Colonic mucosa (tissue), 4 donors: ENCODE measurements at places on chromosomes 7 and 10.

- DNase-seq, result no peak
- no peaks in the 10 kb centered on the region for H3K36me3 ChIP-seq
- no peak overlapping the region for H3K27ac ChIP-seq
- no peaks in the 10 kb centered on the region for H3K4me1 ChIP-seq
- no peaks in the 10 kb centered on the region for H3K27me3 ChIP-seq
Observed at GRCh38 chr10:45302573-45302972, 12.8 kb downstream of the OR13A1 start.

DNA sequence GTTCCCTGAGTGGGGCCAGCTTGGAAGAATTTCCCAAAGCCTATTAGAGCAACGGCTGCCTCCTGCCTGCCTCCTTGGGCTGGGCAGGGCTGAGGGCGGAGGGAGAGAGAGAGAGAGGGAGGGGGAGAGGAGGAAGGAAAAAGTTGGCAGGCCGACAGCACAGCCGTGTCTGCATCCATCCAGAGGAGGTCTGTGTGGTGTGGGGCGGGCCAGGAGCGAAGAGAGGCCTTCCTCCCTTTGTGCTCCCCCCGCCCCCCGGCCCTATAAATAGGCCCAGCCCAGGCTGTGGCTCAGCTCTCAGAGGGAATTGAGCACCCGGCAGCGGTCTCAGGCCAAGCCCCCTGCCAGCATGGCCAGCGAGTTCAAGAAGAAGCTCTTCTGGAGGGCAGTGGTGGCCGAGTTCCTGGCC lies at the start of gene AQP1:
Gene AQP1, plus strand, starts transcription at position 293 of the 409 bp plus-strand sequence. Its CDS starts 57 bp downstream, at position 350.
- peak within 1 kb of the TSS; percentile 14 for H3K4me3 ChIP-seq
- H3K27ac ChIP-seq, result peak within 1 kb of the TSS; percentile 33
- H3K27me3 ChIP-seq, result no peaks in the 10 kb centered on the region

- no peak overlapping the region for H3K27ac ChIP-seq
- H3K4me1 ChIP-seq, result no peaks in the 10 kb centered on the region
- no peaks in the 10 kb centered on the region for H3K36me3 ChIP-seq
- no peaks in the 10 kb centered on the region for H3K27me3 ChIP-seq
- no peak for DNase-seq
Observed at GRCh38 chr10:124129471-124129870, 36.1 kb upstream of the CHST15 start.

GRCh38 chr7:98956469-98956868 lies 78.1 kb downstream of the TRRAP start:
- peaks cover 18% of the 10 kb centered on the region for H3K36me3 ChIP-seq
- DNase-seq, result no peak
- H3K4me1 ChIP-seq, result no peaks in the 10 kb centered on the region

DNA sequence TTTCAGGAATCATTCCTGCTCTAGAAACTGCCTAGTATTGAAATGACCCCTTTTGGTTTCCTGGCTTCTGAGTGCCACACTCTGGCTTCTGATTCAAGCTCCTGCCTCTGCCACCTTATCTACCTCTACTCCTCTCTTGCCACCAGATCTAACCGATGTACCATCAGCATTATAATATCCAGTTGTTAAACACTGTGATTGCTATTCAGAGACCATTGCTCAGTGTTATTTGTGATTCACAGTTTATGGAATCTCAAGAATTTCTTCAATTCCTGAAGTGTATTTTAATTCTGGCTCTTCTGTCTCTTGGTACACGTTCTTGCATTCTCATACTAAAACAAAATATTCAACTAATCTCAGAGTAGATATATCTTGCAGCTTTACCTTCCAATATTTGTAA lies 88.7 kb downstream of the DYNC1I1 start:
- H3K36me3 ChIP-seq, result no peaks in the 10 kb centered on the region
- no peaks in the 10 kb centered on the region for H3K27me3 ChIP-seq
- no peak overlapping the region for H3K4me3 ChIP-seq
- H3K4me1 ChIP-seq, result no peaks in the 10 kb centered on the region

DNA sequence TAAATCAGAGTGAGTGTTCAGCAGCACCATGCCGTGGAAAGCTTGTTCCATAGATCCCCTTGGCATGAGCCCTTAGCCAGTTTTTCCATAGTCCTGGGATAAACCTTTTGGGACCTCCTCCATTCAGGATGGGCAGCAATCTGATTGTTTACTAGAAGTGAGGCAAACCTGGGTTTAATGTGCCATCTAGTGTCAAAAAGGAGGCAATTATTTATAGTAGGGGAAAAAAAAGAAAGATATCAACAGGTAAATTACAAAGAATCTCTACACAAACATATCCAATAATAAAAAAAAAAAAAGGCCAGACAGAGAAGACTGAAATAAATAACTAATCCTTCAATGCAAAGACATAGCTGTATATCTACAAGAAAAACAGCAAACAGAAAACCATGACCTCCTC lies 229.0 kb upstream of the STK17A start:
- no peak overlapping the region for H3K27ac ChIP-seq
- no peaks in the 10 kb centered on the region for H3K4me1 ChIP-seq
- no peak overlapping the region for H3K4me3 ChIP-seq
- H3K27me3 ChIP-seq, result no peaks in the 10 kb centered on the region

GRCh38 chr10:35613597-35614226 lies 8.6 kb downstream of the GJD4 start:
- H3K27ac ChIP-seq, result no peak overlapping the region
- H3K4me3 ChIP-seq, result no peak overlapping the region
- no peaks in the 10 kb centered on the region for H3K36me3 ChIP-seq
- H3K27me3 ChIP-seq, result peaks cover under 1% of the 10 kb centered on the region
- no peak for DNase-seq
- no peaks in the 10 kb centered on the region for H3K4me1 ChIP-seq

- DNase-seq, result no peak
- H3K4me1 ChIP-seq, result no peaks in the 10 kb centered on the region
- no peaks in the 10 kb centered on the region for H3K36me3 ChIP-seq
- H3K27ac ChIP-seq, result no peak overlapping the region
Observed at GRCh38 chr7:143355450-143356385, 6.8 kb downstream of the FAM131B start.

DNA sequence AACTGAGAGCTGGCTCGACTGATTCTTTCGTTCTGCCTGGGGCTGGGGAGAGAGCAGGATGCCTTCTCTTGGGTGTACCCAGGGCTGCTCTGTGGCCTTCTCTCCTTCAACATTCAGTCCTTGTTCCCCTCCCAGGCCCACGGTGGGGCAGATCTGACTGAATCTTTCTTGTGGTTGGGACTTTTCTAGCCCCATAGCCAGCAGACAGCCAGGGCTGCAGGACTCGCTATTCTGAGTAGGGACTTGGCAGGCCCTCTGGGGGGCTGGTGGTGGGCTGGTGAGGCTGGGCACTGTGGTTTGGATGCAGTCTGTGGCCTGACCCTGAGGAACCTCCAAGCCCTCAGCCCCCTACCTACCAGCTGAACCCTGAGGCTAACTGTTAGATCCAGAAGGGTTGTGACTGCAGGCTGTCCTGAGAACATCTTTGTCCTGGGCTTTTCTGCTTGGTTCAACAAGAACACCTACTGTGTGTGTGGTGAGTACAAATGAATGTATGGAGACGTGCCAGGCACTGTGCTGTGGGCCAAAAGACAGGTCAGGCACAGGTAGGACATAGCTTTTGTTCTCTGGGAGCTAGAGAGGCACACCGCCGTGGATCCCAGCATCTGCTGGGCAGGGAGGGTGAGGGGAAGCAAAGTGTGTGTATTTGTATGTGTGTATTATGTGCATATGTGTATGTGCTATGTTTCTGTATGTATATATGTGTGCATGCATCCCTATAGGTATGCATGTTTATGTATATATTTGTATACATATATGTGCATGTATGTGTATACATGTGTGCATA lies 2.1 kb upstream of the PALD1 start:
- peaks cover 11% of the 10 kb centered on the region for H3K4me1 ChIP-seq
- no peak overlapping the region for H3K4me3 ChIP-seq
- H3K36me3 ChIP-seq, result no peaks in the 10 kb centered on the region
- no peak for DNase-seq
- H3K27ac ChIP-seq, result no peak overlapping the region

DNA sequence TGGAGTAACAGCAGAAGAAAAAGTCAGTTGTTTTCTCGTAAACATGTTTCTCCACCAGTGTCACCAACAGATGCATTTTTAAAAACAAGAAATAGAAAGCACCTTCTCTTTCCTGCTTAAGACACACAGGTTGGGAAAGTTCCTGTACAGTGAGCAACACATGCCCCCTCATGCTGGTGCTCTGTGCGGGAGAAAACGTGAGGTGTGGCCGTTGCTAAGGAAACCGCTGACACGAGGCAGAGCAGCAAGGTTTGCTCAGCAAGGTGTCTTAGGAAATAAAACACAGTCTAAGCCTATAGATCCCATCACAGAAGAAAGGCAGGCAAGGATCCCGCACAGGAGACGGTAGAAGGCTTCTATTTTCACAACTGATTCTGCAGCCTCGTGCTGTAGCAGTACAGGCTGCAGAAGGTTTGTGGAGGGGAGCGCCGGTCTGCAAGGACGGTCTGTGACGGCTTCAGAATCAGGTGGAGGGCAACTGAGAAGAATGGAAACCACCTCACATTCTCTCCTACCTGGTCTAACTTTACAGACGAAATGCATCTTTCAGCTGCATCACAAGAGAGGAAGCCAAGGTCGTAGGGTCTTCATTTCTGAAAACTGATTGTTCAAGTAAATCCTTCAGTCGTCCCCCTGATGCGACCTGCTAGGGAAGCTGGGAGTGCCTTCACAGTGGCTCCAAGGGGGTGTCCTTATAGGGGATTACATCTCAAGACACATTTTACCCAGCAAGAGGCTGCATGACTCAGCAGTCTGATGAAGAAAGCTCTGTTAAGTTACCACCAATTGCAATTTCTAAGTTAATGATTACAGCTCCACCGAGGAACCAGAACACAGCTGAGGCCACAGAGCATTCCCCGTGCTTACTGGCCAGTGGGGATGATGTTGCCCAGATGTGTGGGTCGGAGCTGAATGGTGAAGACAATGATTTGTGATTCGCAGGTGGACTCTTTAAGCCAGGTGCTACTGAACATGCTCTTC lies 150.7 kb upstream of the KLF14 start:
- peak; percentile 51 for DNase-seq
- H3K36me3 ChIP-seq, result peaks cover 4% of the 10 kb centered on the region
- H3K4me3 ChIP-seq, result no peak overlapping the region
- H3K4me1 ChIP-seq, result peaks cover 15% of the 10 kb centered on the region
- no peaks in the 10 kb centered on the region for H3K27me3 ChIP-seq

DNA sequence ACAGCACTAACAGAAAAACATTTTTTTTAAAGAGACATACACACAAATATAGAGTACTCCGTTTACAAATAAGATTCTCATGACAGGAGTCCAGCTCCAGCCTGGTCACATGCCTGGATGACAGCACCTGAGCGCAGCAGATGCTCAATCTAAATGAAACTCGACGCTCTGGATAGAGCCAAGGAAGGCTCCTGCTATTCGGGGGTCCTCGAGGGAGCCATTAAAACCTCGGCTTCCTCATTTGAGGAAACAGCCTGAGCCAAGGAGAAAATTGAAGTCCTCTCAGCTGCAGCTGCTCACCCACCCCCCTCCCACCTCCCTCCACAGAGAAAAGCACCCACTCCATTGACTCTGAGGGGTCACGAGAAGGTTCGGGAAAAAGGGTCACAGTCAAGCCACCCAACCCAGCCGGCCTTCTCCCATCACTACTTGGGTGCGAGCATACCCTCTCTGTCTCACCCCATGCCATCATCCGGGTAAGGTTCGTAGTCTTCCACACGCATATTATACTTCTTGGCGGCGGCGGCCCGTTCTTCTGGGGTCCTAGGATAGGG lies 673 bp downstream of the NDUFB8 start:
- H3K36me3 ChIP-seq, result peaks cover 5% of the 10 kb centered on the region
- no peaks in the 10 kb centered on the region for H3K4me1 ChIP-seq
- peak overlapping the region; percentile 96 for H3K4me3 ChIP-seq
- no peaks in the 10 kb centered on the region for H3K27me3 ChIP-seq
- peak overlapping the region; percentile 56 for H3K27ac ChIP-seq

GRCh38 chr7:129824291-129825208 lies 128.2 kb downstream of the UBE2H start:
- no peak overlapping the region for H3K27ac ChIP-seq
- H3K4me1 ChIP-seq, result peaks cover 4% of the 10 kb centered on the region
- H3K4me3 ChIP-seq, result peak overlapping the region; percentile 65
- DNase-seq, result peak; percentile 62
- H3K27me3 ChIP-seq, result no peaks in the 10 kb centered on the region

- no peak for DNase-seq
- H3K27me3 ChIP-seq, result no peaks in the 10 kb centered on the region
- H3K4me3 ChIP-seq, result no peak overlapping the region
- H3K27ac ChIP-seq, result no peak overlapping the region
Observed at GRCh38 chr7:34128762-34129161, 223.4 kb downstream of the BMPER start.

GRCh38 chr7:82247814-82248433 lies 195.7 kb downstream of the CACNA2D1 start:
- no peak overlapping the region for H3K27ac ChIP-seq
- no peaks in the 10 kb centered on the region for H3K27me3 ChIP-seq
- DNase-seq, result no peak
- no peak overlapping the region for H3K4me3 ChIP-seq
- H3K4me1 ChIP-seq, result no peaks in the 10 kb centered on the region

GRCh38 chr10:109953766-109954165 lies 30.5 kb upstream of the XPNPEP1 start:
- no peaks in the 10 kb centered on the region for H3K27me3 ChIP-seq
- DNase-seq, result no peak
- H3K4me1 ChIP-seq, result no peaks in the 10 kb centered on the region
- H3K36me3 ChIP-seq, result no peaks in the 10 kb centered on the region
- no peak overlapping the region for H3K4me3 ChIP-seq

- no peak overlapping the region for H3K27ac ChIP-seq
- no peaks in the 10 kb centered on the region for H3K27me3 ChIP-seq
- no peak for DNase-seq
Observed at GRCh38 chr7:3767917-3768777, 467.1 kb downstream of the SDK1 start.

DNA sequence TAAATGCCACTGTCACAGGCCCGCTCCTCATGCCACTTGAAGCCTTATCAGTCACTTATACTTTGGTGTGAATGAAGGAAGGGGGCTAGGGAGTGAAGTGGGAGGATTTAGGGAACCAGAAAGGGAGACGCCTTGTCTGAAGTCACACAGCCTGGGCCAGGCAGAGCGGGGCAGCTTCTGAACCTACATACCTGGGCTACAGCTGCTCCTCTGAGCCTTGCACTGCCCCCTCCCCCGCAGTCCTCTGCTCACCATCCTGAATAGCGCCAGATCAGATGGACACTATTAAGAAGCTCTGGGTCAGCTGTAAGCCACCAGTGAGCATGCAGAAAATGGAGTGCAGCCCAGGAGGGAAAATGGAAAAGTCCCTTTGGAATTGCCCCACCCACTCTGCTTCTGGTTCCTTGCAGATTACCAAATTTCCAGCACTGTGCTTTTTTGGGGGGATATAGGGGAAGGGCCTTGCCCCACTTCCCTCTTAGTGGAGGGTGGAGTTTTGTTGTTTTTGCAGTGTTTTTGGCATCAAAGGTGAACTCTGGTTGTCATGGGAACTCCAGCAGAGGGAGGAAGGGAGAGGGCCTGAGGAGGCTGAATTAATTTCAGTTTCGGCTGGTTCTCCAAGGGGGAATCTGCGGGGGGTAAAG lies 35.0 kb upstream of the ADCYAP1R1 start:
- no peaks in the 10 kb centered on the region for H3K36me3 ChIP-seq
- H3K27me3 ChIP-seq, result no peaks in the 10 kb centered on the region
- no peak overlapping the region for H3K27ac ChIP-seq
- no peak overlapping the region for H3K4me3 ChIP-seq
- DNase-seq, result no peak
